Lower lobe of right lung (tissue), 2 donors: ENCODE measurements at places on chromosomes 5 and 9. TPM values are rescaled to one million over a fixed set of nuclear protein-coding genes. Genes with fewer than 3 reads are reported as not detected.

- no peak overlapping the region for H3K27ac ChIP-seq
- peaks cover 26% of the 10 kb centered on the region for H3K27me3 ChIP-seq
- H3K36me3 ChIP-seq = no peaks in the 10 kb centered on the region
- DNase-seq = no peak
These were observed 2.1 kb downstream of the KIF12 start for GRCh38 chr9:114096866-114097612.

DNA sequence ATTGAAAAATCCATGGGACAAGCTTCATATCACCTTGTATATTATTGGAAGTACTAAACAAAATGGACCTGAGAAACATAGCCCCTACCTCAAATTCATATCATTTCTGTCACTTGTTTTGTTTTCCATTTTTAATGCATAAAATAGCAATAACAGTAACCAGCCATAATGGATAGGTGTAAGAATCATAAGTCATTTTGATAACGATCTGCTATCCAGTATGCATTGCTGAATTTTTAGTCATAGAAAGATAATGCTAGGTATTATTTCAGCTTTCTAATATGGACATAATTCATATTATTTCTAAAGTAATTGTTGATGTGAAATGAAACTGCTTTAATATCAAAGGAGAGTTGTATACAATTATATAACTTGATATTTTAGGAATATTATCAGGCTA, 1.1 kb upstream of the LRRC70 start:
- H3K27me3 ChIP-seq = no peaks in the 10 kb centered on the region
- no peak overlapping the region for H3K4me3 ChIP-seq
- H3K27ac ChIP-seq = no peak overlapping the region
- DNase-seq = no peak
- H3K36me3 ChIP-seq = no peaks in the 10 kb centered on the region
- H3K4me1 ChIP-seq = no peaks in the 10 kb centered on the region

The RMND5B gene
- 38.6 TPM for total RNA-seq

- no peak for DNase-seq
- peaks cover 44% of the 10 kb centered on the region for H3K4me1 ChIP-seq
- H3K4me3 ChIP-seq = no peak overlapping the region
These were observed 11.7 kb downstream of the RICTOR start for GRCh38 chr5:39062530-39062929.

The CLIC3 gene
- 49.3 TPM for total RNA-seq

DNA sequence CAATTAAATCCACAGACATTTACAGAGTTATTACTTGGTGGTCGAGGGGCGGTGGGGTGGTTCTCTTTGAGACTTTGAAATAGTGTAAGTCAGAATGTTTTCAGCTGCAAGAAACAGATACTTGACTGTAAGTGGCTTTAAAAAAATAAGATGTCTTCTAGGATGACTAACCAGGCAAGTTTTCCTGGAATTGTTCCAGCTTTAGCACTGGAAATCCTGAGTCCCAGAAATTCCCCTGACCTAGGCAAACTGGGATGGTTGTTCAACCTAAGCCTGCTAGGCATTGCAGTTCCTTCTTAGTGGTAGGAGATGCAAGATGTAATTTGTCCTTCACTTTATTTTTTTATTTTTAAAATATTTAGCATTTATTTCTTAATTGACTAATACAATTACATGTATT, 169.5 kb upstream of the POC5 start:
- H3K4me1 ChIP-seq = no peaks in the 10 kb centered on the region
- no peak for DNase-seq
- H3K4me3 ChIP-seq = no peak overlapping the region
- no peak overlapping the region for H3K27ac ChIP-seq
- no peaks in the 10 kb centered on the region for H3K27me3 ChIP-seq
